ENCODE measurements at places on chromosomes 1 and 21.
A peak's percentile ranks its signal among the peaks of the same experiment; 100 is the strongest.

DNA sequence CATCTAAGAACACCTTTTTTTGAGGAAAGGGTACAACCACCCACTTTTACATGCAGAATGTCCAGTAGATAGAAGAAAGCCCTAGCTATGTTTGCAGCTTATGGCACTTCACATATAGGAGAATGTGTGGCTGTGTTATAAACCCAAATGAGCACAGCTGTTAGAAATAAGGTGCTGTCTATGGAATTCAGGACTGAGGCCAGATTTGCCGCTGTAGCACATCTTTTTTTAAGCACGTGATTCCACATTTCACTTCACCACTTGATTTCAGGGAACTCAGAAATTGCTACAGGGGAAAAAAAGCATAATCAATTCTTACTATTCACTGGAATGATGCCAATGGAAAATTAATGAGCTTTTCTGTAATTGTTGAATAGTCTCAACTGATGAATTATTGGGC, 147.2 kb upstream of the ADAMTS5 start:
- DNase-seq = no peak

DNA sequence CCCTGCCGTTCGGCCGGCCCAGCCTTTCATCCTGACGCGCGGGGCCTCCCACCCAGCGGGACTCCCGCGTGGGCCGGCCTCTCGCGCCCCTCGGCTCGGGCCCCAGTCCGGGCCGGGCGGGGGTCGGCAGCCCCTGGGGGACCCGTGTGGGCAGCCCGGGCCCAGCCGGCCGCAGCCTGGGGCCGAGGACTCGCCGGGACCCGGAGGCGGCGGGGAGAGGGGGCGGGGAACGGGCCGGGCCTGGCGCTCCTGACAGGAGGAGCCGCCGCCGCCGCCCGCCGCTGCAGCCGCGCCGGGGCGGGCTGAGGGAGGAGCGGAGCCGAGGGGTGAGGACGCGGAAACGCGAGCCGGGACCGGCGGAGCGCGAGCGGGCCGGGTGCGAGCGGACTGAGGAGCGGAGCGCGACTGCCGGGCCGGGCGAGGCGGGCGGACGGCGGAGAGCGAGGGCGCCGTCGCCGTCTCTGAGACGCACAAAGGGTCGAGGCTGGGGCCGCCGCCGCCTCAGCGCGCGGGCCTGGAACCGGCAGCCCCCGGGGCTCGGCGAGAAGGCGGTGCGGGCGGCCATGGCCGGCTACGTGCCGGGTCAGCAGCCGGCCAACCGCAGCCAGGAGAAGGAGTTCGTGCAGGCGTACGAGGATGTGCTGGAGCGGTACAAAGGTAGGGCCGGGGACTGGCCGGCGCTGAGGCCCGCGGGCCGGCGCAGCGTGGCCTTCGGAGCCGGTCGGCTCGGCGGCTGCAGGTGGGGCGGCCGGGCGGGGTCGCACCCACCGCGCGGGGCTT, 79.1 kb downstream of the NDUFS5 start:
- DNase-seq = peak; percentile 59

- DNase-seq = no peak
These were observed 681.5 kb downstream of the LRRIQ3 start for GRCh38 chr1:73516451-73516850.

- no peak for DNase-seq
These were observed 1.0 kb downstream of the DNAJB4 start for GRCh38 chr1:78005755-78006154.

DNA sequence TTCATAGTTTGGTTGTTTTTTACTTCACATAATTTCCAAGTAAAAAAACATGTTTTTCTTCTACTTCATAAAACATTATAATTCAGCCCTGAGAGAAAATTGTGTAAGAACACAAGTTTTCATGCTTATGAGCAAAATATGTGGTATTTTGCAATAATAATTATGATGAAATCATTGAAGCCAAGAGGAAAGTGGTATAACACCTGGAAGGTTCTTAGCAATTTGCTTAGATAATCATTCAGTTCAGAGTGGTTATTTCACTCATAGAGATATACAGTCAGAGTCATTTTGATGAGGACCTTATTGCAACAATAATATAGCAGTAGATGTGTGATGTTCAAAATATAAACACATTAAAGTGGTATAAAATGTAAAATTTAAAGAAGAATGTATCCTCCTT, 94.5 kb downstream of the PLPPR4 start:
- no peak for DNase-seq

DNA sequence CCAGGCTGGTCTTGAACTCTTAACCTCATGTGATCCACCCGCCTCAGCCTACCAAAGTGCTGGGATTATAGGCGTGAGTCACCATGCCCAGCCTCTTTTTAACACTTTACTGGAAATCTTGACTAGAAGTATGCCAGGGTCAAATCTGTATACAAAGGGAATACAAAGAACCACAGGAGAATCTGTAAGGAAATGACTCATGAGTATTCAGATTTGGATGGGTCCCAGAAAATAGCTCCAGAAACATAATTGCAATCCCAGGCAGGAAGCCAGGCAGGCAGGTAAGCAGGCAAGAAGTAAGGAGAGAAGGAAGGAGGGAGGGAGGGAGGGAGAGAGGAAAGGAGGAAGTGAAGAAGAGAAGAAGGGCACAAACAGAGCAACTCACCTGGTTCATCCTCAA, 22.8 kb upstream of the TIAM1 start:
- DNase-seq = no peak

GRCh38 chr1:37483785-37484184, 9.4 kb downstream of the ZC3H12A start:
- no peak for DNase-seq

DNA sequence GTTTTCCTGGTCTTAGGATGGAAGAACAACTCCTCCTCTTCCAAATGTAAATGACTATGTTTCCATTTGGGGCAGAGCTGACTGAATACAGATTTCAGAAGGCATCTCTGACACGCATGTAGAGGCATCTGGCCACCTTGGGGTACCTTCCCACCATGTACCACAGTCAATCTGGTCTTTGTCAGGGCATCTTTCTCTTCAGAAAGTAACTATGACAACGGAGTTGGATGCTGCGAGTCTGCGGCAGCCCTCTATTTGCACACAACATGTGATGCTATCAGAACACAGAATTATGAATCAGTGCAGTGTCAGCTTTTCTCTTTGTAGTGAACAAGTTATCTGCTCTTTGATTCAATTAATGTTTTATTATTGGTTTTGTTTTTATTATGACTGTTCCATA, 94.7 kb downstream of the TSEN15 start:
- no peak for DNase-seq

All from activated CD8-positive, alpha-beta T cell treated with anti-CD3 and anti-CD28 coated beads, Interleukin-2, amount 10 ng/mL, durations not matched to agents 7 days and 5 days (primary cell).